ENCODE measurements at places on chromosomes 16 and 17.

DNA sequence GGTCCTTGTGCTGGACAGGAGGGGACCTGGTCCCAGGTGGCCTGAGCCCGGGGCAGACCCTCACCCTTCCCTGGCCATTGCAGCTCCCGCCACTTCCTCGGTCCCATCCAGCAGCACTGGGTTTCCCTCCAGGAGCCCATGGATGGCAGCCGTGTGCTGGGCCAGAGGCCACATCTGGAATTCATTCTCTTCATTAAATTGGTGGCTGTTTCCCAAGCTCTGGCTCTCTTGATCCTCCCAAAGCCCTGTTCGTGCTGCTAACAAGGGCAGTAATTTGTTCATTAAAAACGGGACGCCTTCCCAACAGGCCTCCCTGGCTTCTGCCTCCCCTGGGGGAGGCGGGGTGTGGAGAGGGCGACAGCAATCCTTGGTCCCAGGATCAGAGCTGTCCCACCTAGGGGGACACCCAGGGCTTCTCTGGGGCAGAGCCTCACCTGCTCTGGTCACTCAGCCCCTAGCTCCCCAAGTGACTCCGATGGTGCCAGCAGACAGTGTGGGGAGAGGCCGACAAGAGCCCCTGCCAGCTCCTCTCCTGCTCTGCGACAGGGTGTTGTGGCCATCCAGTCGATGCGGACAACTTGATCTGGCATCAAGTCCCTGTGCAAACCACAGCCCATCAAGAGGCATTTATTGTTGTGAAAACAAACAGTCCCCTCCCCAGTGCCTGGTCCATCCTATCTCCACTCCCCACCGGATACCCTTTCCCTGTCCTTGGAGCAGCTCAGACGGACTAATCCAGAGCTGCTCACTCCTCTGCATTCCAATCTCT, 44.0 kb downstream of the SDK2 start:
- ATAC-seq: peak; percentile 59

GRCh38 chr17:34579979-34580684, 750 bp downstream of the TMEM132E start:
- peak; percentile 46 for ATAC-seq

- peak; percentile 90 for ATAC-seq
These were observed 7.2 kb downstream of the SRCIN1 start for GRCh38 chr17:38598536-38598935.

- peak; percentile 21 for ATAC-seq
These were observed 87.1 kb downstream of the USP22 start for GRCh38 chr17:20955427-20956323.

DNA sequence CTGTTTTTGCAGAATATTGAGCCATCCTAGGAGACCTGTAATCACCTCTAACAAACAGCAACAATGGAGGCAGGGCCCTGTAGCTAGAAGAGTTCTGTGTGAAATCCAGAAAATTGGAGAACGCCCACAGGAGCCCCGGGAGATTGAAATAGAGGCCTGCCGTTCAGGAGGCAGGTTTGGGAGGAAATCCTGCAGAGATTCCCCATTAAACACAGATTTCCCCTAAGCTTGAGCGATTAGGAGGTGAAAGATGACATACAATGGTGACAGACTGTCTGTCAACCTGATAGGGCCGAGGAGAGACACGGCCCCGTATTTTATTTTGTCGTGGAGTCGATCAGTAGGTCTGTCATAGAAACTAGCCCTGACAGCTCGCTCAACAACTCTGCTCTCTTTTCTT, 18.2 kb downstream of the CDK5RAP3 start:
- ATAC-seq: no peak

DNA sequence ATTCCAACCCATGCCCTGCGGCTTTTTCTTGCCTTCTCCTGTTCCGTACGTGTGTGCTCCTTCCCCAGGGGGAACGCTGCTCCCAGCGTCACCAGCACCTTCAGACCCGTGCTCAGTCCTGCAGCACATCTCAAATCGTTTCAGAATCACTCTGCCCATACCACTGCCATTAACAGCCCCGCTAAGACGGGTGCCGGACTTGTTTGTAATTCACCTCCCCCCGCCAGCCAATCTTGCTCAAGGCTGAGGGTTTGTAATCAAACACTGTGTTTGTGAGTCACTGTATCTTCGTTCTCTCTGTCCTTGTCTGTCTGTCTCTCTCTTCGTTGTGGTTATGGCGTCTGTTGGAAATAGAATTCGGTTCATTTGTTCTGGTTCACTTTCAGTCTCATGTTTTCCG, 17.3 kb downstream of the CARD14 start:
- ATAC-seq: no peak

GRCh38 chr16:89192956-89193575, 7.3 kb downstream of the SLC22A31 start:
- ATAC-seq: peak; percentile 9

GRCh38 chr16:17396762-17397498, 73.8 kb downstream of the XYLT1 start:
- ATAC-seq: peak; percentile 56

DNA sequence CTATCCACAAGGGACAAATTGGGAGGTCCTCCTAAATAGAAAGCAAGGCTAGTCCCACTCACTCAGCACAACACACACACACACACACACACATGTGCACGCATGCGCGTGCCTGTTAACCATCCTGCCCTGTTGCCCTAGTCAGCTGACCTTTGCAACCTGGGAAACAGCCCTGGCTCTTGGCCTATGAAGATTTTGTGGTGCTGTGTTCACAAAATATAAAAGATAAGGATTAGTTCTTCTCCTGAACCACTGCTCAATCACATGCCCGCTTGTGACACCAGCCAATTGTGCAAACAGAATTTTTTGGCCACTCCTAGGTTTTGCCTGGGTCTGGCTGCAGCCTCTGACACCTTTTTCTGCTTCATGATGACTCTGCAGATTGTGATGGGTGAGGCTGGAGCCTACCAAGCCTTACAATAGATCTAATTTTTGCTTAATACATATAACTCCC, 3.3 kb upstream of the CES1 start:
- no peak for ATAC-seq

- no peak for ATAC-seq
These were observed 2.5 kb downstream of the SEZ6L2 start for GRCh38 chr16:29896841-29897240.

GRCh38 chr17:67365738-67366192, 612 bp downstream of the PSMD12 start:
- ATAC-seq: peak; percentile 19

- peak; percentile 41 for ATAC-seq
These were observed 22.2 kb downstream of the KRT23 start for GRCh38 chr17:40915199-40915661.

Data from SK-N-SH treated with all-trans-retinoic acid at 6 μM for 48 hours (cell line).